Stimulated activated CD8-positive, alpha-beta memory T cell treated with anti-CD3 and anti-CD28 coated beads, Interleukin-4, amount 100 ng/mL, for 1 hour (primary cell): ENCODE measurements at places on chromosomes 16 and 17.

DNA sequence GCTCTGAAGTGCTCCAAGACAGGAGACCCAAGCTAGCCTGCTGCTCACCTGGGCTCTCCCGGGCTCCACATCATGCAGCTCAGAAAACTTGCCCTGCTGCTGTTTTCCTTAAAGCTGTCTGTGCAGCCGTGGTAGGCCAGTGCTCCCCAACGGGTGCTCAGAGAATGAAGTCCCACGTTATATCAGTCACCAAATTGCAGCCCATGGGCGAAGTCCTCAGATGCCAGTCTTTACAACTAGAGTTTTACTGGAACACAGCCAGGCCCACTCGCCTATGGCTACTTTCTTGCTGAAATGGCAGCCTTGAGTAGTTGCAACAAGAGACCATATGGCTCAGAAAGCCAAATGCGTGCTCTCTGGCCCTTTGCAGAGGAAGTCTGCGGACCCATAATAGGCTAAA, 6.3 kb downstream of the CREBBP start:
- DNase-seq = no peak

DNA sequence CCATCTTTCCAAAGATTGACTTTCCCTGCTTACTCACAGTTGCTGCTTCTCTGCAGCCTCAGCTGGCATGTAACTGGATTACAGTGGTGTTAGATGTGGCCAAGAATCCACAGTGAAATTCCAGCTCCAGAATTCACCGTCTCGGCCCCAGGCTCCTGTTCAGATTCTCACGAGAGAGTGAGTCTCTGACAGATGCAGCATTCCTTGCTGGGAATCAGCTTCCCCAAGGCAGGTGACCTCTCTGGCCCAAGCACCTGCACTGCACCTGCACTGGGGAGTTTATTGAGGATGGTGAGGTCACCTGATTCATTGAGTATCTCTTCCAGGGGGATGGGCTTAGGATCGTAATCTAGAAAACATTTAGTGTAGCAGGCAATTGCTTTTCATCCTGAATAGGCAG, 600.5 kb upstream of the RBFOX1 start:
- no peak for DNase-seq

GRCh38 chr16:66318505-66318904, 48.0 kb upstream of the CDH5 start:
- DNase-seq = no peak

GRCh38 chr16:10078541-10078949, 103.7 kb downstream of the GRIN2A start:
- no peak for DNase-seq

- DNase-seq = peak; percentile 17
These were observed 1.3 kb upstream of the TMEM92 start for GRCh38 chr17:50272711-50273653.
